Activated CD4-positive, alpha-beta T cell treated with anti-CD3 and anti-CD28 coated beads for 24 hours (primary cell): ENCODE measurements at places on chromosomes 7 and 10.

- no peak for DNase-seq
Observed at GRCh38 chr7:107372298-107372697, 97.6 kb upstream of the GPR22 start.

GRCh38 chr7:122304319-122304975 is at the start of gene FEZF1:
TSS of gene FEZF1 (minus strand) at chr7:122304750. CDS start at chr7:122304437, 313 bp downstream.
- no peak for DNase-seq

- no peak for DNase-seq
Observed at GRCh38 chr10:98429320-98430072, 14.5 kb upstream of the PYROXD2 start.

DNA sequence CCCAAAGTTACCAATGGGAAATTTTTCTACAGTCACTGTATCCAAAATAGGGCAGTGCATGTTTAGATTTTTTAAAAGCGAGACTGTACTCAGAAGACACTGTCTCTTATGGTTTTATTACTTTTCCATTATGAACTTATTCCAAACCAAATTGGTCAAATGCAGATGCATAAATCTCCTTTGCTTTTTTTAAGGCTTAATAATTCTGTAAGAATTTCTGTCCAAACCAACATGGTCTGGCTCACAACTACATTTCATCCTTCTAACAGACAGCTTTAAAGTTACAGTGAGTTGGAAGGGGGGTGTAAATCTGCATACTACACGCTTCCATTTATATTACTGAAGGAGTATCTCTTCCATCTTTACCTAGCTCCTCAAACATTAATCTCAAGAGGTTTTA is 199.2 kb downstream of the SLC25A13 start:
- DNase-seq, result no peak

GRCh38 chr7:1013581-1013980 is 30.6 kb downstream of the CYP2W1 start:
- no peak for DNase-seq

GRCh38 chr7:144720710-144721109 is 115.1 kb downstream of the TPK1 start:
- DNase-seq, result no peak

DNA sequence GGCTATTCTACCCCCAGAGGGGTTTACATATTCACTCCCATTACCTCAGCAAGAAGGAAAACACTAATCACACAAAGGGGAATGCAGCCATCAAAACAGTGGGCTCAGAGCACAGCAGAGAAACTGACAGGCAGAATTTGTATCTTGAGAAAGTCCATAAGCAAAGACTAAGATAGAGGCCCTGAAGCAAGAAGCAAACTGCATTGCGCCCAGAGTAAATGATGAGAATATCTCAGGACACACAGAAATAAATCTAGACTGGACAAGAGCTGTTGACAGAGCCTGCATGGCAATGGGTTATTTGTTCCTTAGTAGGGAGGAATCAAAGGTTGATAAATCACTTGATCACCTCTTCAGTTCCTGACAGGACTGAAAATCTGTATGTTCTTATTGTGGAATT is 440.7 kb upstream of the CELF2 start:
- DNase-seq, result no peak

DNA sequence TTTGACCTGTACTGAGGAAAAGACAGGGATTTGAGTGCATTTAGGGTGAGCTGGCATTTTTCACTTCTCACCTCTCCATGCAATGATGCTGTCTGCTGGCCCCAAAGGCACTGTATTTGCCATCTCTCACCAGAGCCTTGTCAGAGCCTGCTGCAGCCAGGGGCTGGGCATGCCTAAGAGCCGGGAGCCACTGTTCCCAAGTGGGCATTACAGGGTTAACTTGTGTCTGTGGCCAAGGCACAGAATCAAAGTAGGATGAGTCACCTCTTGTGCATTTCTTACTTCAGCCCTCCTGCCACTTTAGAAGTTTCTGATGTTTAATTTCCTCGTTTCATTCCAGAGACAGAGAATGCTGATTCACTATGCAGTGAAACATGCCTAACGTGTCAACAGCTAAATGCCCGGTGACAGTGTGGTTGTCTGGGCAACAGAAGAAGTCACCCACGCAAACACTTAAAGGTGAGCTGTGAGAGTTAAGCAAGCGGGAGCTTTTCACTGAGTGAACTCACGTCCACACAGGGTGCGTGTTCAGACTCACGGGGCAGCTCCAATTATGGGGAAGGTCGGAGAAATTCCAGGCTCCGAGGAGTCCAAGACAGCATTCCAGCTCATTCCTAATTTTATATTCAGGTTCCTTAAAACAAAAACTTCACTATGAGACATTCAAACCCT is 57.1 kb upstream of the IGFBP3 start:
- no peak for DNase-seq

GRCh38 chr7:159117366-159118196 is 27.1 kb downstream of the VIPR2 start:
- DNase-seq, result no peak

GRCh38 chr7:69657331-69657730 is 59.1 kb downstream of the AUTS2 start:
- no peak for DNase-seq

GRCh38 chr7:95609277-95609971 is 13.1 kb upstream of the PDK4 start:
- no peak for DNase-seq

GRCh38 chr7:70456719-70457118 is 675.2 kb upstream of the GALNT17 start:
- DNase-seq, result no peak

GRCh38 chr7:5143935-5144903 is 45.8 kb upstream of the WIPI2 start:
- peak; percentile 28 for DNase-seq

GRCh38 chr7:40757109-40757508 is 622.3 kb downstream of the SUGCT start:
- no peak for DNase-seq

- DNase-seq, result peak; percentile 7
Observed at GRCh38 chr10:70348228-70348850, 34.1 kb downstream of the LRRC20 start.

GRCh38 chr7:158602041-158602440 is 14.4 kb upstream of the PTPRN2 start:
- no peak for DNase-seq

DNA sequence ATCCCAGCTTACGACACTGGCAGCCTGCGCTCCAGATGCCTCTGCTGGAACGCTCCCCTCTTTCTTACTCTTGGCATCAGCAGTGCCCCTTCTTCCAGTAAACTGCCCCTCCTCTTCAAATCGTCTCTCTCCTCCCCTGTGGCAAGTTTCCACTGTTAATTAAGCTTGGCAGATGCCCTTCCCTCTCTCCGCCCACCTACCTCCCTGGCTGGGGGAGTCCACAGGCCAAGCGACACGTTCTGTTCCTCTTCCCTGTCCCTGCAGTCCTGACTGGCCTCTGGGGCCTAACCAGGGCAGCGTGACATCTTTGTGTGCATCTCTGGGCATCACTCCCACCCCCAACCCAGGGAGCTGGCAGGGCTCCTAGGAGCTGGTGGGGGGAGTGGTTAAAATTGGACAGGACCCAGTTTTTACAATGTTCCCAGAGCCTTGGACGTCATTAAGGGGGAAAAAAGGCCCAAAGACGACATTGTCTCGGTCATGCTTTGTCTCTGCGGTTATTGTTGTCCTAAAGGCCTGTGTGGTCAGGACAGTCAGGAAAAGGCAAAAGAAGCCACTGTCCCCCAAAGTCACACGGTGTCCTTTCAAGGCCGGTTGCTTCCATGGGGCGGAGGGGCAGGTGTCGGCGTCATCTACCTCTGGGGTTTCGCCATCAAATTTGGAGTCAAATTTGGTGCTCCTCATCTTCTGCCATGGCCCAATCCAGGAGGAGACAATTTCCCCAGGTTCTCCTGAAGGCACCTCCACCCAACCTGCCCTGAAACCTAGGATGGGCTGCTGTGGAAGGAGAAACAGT is 54.2 kb downstream of the DLG5 start:
- no peak for DNase-seq

DNA sequence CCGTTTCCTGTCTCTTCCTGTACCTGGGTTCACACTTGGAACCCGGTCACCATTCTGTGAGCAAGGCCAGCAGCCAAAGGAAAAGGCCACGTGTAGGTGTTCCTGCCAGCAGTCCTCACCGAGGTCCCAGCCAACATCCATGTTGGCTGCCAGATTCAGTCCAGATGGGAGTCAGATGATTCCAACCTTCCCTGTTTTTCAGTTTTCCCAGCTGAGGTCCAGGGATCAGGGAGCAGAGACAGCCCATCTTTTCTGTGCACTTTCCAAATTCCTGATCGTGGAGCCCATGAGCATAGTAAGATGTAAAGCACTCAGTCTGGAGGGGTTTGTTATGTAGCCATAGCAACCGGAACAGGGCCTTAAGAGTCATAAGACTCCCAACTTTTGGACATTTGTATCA is 3.9 kb upstream of the PVRIG start:
- no peak for DNase-seq

DNA sequence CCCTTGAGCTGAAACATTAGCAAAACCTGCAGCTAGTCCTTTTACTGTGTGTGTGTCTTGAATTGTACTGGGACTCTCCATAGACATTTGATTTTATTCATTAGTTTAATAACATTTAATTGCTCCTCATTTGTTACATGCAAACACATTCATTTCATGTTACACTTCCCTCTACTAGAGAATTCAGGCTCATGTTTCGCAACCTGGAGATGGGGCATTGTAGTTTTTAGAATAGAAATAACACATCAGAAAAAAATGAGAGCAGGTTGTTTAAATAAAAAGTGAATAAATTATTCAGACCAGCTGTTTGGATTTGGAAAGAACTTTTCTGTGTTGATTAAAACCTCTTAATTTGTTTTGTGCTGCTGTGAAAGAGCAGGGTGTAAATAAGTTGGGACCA is 243.9 kb downstream of the ETV1 start:
- DNase-seq, result no peak

DNA sequence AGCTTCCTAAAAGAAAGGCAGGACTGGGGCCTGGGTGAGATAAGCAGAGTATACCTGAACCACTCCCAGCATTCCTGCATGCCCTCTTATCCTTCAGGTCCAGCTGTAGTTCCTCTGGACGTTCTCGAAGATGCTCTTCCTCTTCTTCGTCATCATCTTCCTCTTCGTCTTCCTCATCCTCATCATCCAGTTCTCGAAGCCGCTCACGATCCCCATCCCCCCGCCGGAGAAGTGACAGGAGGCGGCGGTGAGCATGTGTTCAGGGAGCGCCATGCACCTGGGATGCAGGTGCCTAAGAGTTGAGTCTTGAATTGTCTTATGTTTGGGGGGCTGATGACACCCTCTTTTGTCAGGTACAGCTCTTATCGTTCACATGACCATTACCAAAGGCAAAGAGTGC is 3.9 kb upstream of the NOLC1 start:
- DNase-seq, result no peak

DNA sequence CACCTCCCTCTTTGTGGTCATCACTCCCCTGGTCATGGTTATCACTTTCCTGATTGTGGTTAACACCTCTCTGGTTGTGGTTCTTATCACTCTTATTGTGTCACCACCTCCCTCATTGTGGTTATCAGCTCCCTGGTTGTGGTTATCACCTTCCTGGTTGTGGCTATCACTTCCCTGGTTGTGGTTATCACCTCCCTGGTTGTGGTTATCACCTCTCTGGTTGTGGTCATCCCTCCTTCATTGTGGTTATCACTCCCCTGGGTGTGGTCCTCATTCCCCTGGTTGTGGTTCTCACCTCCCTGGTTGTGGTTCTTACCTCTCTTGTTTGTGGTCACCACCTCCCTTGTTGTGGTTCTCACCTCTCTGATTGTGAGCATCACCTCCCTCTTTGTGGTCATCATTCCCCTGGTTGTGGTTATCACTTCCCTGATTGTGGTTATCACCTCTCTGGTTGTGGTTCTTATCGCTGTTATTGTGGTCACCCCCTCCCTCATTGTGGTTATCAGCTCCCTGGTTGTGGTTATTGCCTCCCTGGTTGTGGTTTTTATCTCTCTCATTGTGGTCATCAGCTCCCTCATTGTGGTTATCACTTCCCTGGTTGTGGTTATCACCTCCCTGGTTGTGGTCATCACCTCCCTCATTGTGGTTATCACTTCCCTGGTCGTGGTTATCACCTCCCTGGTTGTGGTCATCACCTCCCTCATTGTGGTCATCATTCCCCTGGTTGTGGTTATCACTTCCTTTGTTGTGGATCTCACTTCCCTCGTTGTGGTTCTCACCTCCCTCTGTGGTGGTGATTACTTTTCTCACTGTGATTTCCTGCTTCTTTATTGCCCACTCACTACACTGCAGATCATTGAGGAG is 106.7 kb downstream of the GPR26 start:
- DNase-seq, result no peak

- DNase-seq, result no peak
Observed at GRCh38 chr7:118169146-118169545, 14.8 kb upstream of the LSM8 start.

- DNase-seq, result no peak
Observed at GRCh38 chr10:85256481-85256880, 928.1 kb downstream of the CCSER2 start.

DNA sequence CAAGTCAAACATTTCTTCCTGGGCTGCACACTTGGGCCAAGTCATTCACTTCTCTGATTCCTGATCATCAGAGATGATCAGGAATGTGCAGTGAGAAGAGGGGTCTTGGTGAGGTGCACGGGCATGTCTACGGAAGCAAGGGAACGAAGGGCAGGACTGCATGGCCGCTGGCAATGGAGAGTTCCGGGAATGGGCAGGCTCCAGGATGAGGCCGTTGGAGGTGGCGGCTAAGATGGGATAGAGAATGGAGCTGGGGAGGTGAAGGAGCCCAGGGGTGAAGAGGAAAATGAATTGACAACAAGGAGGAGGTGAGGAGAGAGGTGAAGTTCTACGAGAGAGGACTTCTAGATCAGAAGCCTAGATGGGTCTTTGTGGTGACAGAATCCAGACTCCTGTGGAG is 260.0 kb downstream of the GRID1 start:
- no peak for DNase-seq

DNA sequence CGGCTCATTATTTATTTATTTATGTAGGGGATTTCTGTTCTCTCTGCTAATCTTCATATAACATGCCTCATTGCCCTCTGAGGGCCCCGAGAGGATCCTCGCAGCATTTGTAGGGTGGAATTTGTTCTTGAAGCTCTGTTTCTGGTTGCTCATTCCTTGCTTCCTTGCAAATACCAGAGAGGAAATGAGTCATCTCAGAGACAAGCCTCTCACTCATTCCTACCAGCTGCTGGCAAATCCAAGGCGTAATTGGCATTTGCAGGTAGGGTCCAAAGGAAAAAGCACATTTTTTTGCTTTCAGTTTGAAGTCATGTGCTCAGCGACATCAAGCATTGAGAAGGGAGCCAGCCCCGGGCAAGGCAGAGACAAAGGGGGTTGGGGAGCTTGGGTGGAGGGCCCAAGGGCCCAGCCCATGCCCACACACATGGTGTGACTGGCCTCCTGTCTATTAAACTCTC is 501.6 kb downstream of the GALNT17 start:
- no peak for DNase-seq

DNA sequence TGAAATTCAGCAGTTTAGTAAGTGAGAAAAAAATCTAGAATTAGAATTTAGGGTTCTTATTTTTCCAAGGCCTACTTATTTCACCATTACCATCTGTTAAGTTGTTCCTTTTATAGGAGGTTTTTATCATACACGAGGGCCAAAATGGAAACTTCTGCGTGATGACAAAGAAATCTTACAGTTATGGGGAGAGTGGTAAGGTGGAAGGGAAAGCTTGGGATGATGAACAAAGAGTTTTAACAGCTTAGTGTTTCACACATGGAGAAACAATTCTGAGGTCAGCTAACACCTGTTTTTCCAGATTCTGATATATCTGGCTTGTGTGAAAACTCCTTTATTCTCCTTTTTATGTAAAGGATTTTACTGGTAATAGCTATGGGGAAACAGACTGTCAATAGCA is 49.8 kb upstream of the SEMA3C start:
- DNase-seq, result no peak
